ENCODE measurements at places on chromosomes 7 and 10.

GRCh38 chr10:3811291-3811870 is 26.4 kb upstream of the KLF6 start:
- DNase-seq = no peak

DNA sequence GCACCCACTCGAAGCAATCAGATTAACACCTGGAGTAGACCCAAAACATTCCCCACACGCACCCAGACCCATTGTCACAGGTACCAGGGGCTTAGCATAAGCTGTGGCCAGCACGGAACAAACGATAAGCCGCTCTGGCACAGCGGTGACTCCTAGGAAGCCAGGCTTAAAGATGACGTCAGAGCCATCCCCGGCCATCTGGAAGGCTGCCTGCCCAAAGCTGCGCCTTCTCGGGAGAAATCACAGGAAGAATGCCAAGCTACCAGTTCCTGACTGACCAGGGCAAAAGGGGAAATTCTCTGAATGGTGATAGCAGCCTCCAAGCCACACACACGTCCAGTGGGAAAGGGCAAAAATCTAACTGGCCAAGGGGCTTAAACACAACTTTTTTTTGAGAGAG is 13.0 kb upstream of the WIPI2 start:
- DNase-seq = no peak

DNA sequence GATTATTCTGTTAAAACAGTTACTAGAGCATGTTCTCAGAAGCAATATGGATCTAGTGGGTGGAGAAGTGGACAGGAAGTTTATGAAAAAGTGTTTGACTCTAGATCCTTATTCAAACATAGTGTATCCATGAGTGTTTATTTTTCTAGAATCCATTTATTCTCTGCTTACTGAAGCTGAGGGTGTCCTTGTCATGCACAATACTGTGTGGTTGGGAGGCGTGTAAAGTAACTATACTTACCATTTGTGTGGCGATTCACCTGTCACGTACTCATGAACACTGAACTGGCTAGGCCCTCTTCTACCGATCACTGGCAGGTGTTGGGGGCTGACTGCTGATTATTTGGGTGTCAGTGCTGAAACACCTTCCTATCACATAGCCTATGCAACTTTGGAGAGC is 74.0 kb downstream of the POU6F2 start:
- no peak for DNase-seq

- no peak for DNase-seq
Measured at GRCh38 chr7:38452681-38453108, 178.5 kb downstream of the AMPH start.

DNA sequence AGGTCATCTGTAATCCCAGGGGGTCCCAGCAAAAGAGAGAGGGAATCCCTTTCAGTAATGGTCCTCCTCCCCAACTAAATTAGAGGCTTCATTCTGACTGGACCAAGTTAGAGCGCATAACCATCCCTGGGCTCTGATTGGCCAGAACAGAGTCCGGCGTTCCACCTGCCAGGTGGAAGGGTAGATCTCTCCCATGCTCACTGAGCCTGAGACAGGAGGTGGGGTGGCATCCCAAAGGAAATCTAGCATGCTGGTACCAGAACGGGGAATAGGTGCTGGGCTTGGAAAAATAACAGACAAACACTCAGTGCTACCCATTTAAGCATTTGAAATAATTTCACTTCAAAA is 21.0 kb upstream of the TSPAN33 start:
- no peak for DNase-seq

GRCh38 chr7:4951903-4952636 is 6.9 kb downstream of the MMD2 start:
- no peak for DNase-seq

DNA sequence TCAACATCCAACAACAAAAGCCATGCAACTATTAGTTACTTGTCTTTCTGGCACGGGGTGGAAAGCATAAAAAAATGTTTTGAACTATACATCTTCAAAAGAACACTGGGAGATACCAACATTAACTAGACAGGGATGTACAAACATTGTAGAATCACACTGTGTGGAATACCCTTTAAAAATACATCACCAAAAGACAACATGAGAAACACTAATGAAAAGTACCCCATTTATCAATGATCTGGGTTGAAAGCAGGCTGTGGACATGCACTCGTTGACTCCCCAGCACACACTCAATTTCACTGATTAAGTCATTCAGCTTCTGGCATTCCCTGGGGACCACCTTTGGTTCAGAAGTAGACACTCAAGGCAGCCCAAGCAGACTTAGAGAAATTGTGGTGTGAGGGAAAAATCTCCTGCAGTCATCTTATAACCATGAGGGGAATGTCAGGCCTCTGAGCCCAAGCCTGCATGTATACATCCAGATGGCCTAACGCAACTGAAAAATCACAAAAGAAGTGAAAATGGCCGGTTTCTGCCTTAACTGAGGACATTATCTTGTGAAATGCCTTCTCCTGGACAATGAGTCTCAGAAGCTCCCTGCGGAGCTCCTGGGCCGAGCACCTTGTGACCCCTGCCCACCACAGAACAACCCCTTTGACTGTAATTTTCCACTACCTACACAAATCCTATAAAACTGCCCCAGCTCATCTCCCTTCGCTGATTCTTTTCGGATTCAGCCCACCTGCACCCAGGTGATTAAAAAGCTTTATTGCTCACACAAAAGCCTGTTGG is 53.0 kb downstream of the CACUL1 start:
- DNase-seq = no peak

Data from activated T-helper 1 cell treated with anti-CD3 and anti-CD28 coated beads, Interleukin-2, amount 50 U/mL, for 16 hours (primary cell).